ENCODE measurements at places on chromosomes 5 and 9.

DNA sequence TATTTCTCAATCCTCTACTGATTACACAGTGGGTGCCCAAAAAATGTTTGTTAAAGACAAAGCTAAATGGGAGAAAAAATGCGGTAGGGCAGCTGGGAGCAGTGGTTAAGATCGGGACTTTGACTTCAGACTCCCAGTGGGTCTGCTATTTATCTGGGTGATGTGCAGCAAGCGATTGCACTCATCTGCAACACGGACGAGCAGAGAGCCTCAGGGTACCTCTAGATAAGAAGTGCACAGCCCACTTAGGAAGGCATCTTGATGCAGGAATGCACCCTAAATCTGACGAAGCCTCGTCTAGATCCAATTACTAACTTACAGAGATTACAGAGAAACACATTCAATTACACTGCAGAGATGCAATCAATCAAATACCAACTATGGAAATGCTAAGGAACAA lies 4.0 kb downstream of the MAPK9 start:
- no peak for DNase-seq

DNA sequence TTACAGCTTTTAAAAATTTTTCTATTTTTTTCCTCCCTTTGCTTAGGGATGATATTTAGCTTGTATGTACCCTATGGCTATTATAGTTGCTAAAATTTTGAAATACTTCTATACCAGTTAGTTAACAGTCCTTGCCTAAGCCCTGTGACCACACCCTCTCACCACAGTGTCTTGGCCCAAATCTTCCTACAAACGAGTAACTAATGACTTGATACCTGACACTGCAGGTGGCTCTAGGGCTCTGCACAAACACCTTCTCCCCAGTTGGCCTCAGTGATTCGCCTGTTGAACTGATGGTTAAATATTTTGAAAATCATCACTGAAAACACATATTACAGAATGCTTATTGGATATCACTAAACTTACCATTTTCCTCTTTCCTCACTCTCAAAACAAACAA lies 449.6 kb upstream of the CHD1 start:
- DNase-seq: no peak

GRCh38 chr5:170643591-170643990 lies 139.8 kb downstream of the KCNIP1 start:
- DNase-seq: no peak

DNA sequence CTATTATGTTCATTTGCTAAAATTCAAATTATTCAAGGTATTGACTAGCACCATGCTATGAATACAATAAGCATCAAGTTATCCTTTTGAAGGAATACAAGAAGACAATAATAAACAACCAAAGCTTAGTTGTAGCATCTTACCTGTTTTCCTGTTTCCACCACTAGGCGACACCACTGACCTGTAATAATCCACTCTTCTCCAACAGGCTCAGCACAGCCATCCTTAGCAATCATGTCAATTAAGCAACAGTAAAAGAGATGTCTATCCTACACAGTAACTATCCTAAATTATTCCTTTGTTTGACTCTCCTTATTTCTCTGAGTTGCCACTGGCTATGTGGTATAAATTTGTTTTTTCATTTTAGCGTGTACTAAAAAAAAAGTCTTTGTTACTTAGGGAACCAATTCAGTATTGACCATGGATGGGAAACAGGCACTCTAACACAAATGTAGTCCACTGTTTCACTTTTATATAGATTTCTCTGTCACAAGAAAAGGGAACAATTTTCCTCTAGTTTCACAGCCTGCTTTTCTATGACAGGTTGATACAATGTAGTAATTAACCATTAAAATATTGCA lies 46.2 kb downstream of the PCA3 start:
- DNase-seq: no peak

DNA sequence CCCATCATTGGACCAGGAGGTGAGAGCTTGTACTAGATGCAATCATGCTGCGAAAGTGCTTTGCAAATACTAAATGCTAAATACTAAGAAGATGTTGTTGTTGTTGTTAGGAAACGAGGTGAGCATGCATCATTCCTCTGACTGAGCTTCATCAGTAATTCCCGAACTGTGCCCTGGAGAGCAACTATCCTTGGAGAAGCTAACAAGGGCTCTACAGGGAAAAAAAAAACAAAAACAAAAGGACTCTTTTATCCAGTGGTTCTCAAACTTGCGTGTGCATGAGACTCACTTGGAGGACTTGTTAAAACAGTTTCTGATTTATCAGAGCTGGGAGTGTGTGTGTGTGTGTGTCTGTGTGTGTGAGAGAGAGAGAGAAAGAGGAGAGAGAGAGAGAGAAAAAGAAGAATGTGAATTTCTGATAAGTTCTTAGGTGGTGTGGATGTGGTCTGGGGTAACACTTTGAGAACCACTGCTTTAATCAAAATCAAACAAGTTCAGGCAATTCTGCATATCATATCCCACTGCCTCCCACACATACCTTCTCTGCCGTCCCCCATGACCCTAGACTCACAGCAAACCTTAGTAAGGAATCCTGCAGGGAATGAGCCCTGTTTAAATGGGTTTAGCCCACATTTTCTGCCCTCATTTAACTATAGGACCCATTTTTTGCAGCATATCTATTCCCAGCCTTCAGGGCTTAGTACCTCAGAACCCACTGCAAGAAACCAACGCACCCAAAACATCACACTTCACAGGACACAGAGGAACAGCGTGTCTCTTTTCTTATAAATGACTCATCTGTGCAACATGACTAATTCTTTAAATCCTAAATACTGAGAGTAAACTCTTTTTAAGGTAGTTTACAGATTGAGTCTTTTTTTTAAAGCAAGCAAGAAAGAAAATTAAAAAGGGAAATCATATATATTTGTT lies 48.9 kb downstream of the PDE6A start:
- DNase-seq: no peak

GRCh38 chr9:129570450-129571297 lies 50.2 kb downstream of the C9orf50 start:
- no peak for DNase-seq

GRCh38 chr5:9197881-9198260 lies 348.0 kb downstream of the SEMA5A start:
- DNase-seq: no peak

DNA sequence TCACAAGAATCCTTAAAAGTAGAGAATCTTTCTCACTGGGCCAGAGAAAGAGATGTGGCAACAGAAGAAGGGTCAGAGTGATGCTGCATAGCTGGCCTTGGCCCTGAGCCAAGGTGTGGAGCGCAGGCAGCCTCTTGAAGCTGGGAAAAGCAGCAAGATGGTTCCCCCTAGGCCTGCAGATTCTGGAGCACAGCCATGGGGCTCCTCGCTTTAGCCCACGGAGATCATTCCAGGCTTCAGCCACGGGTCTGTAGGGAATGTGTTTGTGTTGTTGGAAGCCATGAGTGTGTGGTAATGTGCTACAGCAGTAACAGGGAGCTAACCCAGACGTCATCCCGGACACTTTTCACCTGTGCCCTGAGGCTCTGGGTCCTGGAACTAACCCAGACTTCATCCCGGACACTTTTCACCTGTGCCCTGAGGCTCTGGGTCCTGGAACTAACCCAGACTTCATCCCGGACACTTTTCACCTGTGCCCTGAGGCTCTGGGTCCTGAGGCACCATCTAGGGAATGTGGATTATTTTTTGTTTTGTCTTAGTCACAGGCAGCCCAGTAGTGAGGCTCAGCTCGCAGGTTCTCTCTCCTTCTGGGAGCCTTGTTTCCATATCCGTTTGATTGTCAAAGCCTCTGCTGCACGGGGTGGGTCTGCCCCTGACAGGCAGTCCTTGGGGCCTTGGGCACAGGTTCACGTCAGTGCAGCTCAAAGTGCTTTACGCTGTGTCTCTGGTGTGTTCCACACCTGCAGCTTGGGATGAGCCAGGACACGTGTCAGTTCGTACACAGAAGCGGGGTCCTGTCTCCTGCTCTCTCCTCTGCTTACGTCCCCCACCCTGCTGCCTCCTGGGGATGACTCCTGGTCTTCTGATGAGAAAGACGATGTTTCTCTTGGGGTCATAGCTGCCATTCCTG lies 56.3 kb upstream of the EXOC3 start:
- no peak for DNase-seq

- DNase-seq: no peak
These were observed 8.4 kb upstream of the PHYHD1 start for GRCh38 chr9:128912270-128912853.

DNA sequence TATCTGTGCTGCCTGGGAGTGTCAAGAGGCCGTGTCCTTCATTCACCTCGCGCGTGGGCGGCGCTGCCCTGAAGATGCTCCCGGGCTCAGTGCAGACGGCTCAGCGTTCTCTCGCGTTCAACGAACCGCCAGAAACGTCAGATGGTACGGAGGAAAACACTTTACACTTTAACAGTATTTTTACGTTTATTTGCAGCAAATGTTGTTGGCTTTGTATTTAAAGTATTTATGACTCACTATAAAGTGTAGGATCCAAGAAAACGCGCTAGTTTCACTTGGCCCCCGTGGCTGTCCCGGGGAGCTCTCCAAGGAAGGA lies 544 bp upstream of the ERCC6L2 start:
- peak; percentile 79 for DNase-seq

DNA sequence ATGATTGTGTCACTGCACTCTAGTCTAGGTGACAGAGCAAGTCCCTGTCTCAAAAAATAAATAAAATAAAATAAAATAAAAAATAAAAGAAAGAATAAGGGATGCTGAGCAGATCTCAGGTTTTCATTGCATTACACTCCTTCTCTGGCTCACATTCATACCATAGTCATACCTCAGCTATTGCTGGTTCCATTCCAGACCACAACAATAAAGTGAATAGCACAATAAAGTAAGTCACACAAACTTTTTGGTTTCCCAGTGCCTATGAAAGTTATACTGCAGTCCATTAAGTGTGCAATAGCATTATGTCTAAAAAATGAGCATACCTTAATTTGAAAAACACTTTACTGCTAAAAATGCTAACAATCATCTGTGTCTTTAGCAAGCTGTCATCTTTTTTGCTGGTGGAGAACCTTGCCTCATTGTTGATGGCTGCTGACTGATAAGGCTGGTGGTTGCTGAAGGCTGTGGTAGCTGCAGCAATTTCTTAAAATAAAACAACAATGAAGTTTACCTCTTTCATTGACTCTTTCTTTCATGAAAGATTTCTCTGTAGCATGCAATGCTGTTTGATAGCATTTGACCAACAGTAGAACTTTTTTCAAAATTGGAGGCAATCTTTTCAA lies 415.7 kb downstream of the ZNF608 start:
- DNase-seq: no peak

DNA sequence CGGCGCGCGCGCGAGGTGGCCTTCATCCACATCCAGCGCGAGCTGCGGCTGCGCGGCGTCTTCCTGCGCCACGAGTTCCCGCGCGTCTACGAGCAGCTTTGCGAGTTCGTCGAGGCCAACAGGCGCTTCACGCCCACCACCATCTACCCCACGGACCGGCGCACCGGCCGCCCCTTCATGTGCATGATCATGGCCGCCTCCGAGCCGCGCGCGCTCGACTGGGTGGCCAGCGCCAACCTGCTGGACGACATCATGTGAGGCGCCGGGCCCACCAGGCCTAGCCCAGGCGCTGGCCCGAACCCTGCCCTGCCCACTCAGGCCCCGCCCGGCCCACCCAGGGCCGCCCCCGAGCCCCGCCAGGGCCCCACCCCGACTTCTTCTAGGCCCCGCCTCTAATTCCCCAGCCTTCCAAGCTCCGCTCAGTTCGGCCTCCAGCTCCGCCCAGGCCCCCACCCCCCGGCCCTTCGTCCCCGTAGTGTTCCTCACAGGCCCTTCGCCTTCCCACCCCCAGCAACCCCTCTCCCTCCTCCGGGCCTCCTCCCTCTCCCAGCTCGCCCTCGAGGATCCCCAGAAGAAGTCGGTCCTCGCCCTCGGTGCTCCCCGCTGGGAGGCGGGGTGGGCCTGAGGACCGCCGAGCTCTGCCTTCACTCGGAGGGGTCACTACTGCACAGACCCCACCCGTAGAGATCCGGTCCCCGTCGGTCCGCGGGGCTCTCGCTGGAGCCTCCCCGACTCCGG lies 2.0 kb upstream of the PHPT1 start:
- DNase-seq: no peak

- no peak for DNase-seq
These were observed 12.8 kb upstream of the RPS23 start for GRCh38 chr5:82290908-82291307.

DNA sequence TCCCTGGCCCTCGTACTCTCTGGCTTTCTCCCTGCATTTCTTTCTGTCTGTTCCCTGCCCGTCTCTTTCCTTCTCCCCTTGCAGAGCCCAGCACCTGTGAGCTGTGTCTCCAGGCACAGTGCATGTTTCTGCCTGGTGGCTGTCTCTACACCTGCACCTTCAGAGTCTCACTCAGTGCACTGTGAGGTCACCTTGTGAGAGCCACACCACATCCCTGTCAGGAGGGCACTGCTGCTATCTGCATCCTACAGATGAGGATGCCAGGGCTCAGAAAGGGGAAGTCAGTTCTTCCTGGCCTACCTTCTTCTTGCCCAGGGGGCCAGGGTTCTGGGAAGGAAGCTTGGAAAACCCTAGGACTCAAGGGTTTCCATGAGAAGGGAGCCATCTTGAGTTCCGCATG lies 69.7 kb upstream of the NEURL1B start:
- DNase-seq: no peak

DNA sequence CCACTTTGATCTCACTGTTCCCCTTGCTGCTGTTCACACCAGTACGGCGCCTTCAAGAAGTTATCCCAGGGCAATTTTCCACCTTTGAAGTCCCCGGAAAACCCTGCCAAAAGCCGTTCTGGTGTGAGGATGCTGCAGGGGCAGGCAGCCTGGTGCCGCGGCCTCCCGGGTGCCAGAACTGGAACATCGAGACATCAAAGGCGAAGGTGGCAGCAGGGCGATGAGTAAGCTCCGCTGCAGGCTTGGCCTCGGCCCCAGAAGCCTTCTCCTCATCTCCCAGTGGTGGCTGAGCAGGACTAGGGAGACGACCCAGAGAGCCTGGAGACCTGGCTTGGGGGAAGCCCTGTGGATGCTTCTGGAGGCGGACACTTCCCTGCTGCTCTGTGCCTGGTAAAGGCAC lies 115.3 kb upstream of the MSX2 start:
- DNase-seq: no peak

GRCh38 chr5:148437249-148437648 lies 53.5 kb downstream of the FBXO38 start:
- no peak for DNase-seq

GRCh38 chr9:70135176-70135575 lies 91.5 kb downstream of the MAMDC2 start:
- DNase-seq: no peak

- DNase-seq: no peak
These were observed 50.2 kb upstream of the SLC30A5 start for GRCh38 chr5:69043655-69043996.

- no peak for DNase-seq
These were observed 164.5 kb upstream of the PHYKPL start for GRCh38 chr5:178396796-178397720.

DNA sequence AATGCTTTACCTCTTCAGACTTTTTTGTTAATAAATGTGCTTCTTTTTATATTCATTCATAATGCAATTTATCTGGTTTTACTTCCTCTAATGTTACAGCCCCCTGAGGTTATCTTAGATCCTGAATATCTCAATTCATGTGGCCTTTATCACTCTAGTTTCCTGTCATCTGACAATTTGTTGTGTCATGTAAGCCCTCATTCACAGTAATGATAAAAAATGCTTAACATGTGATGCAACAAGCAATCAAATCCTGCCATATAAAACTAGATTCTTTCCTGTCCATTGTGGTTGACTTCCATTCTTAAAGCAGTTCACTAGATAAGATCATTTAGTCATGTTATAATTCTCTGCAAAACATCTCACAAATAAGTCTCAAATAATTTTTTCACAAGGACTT lies 991.2 kb upstream of the ACO1 start:
- no peak for DNase-seq
